ENCODE measurements at places on chromosomes 3 and 15.

- peak; percentile 83 for DNase-seq
Measured at GRCh38 chr15:90871139-90871715, 2.8 kb downstream of the FURIN start.

- no peak for DNase-seq
Measured at GRCh38 chr15:32933236-32933635, 215.4 kb downstream of the GREM1 start.

- DNase-seq, result no peak
Measured at GRCh38 chr15:43887901-43888300, 61.1 kb downstream of the WDR76 start.

- DNase-seq, result no peak
Measured at GRCh38 chr15:44735482-44736180, 697 bp upstream of the TRIM69 start.

DNA sequence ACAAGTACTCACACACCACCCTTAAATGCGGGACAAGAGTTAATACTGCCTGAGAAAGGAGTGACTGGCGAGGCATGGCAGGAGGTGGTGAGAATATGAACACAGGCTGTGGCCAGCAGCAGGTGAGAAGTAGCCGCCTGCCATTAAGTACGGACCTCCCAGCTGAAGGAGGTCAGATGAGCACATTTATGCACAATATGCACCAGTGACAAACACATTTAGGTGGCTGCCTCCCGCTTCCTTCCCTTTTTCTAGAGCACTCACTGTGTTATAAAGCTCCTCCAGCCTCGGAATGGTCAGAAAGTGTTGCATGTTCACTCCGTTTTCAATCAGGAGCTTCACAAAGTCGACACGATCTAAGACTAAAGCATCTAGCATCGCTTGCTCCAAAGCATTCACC is 52.4 kb downstream of the TRPM1 start:
- DNase-seq, result no peak

- DNase-seq, result no peak
Measured at GRCh38 chr3:11601446-11602238, 42.1 kb downstream of the VGLL4 start.

DNA sequence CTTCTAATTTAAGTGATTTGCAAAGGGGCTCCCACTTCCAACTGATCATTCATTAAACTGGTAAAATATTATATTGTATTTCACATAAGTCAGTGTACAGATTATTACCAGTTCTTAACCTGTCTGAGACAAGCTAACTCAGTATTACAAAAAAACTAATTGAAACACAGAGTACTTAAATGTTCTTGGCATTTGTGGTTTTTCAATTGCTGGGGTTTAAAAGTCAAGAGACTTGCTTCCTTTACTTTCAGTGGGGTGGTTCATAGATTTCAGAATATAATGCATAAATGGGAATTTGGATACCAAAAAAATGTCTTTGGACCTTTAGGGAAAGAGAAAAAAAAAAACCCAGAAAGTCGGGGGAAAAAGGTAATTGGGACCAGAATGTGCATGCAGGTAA is 85.0 kb downstream of the ATP10A start:
- DNase-seq, result no peak

GRCh38 chr3:148992027-148992634 is 791 bp downstream of the GYG1 start:
- DNase-seq, result no peak

DNA sequence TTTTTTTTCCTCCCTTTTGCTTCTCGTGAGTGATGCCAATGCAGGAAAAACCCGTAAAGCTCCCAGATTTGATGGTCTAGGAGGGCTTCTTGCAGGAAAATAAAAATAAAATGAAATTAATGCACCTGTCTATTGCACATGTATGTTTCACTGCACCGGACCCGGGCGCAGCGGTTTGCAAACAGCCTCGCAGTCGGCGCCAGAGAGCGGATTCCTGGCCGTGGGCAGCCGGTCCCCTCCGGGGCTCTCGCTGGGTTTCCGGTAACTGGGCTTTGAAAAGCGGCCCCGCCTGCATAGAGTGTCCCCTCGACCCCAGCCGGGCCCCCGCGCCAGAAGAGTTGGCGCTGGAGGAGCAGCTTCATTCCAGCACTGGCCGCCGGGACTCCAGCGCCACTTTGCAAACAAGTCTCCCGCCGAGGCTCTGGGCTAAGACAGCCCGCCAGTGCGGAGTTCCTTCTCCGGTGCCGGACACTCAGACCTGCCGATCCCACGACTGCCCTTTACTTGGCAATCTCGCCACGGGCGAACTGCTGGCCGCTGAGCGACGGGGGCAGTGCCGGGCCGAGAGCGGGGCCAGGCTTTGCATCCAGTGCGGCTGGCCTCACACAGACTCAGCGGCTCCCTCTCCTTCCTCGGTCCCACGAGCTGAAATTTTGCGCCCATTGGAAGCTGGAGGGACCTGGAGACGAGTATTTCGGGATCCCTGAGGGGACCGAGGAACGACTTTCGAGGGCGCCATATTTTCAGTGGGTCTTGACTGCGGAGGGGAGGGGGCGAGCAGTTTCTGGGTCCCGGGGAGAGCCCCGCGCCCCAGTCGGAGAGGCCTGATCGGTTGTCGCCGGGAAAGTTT is 225.9 kb upstream of the C2CD4B start:
- DNase-seq, result peak; percentile 92

DNA sequence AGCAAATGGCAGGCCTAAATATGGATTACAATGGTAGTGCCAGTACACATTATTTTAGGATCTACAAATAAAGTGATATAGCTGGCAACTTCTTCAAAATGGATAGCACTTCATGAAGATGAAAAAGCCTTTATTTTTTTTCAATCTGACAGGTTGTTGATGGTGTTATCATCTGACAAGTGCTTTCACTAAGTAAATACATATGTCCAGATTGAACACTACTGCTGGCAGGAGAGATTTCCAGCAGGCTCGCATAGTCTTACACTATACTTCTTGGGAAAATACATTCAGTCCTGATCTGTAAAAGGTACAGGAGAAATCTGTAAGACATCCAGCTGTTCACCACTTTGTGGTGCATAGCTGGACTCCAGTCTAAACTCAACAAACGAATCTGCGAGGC is 50.9 kb upstream of the ALCAM start:
- DNase-seq, result no peak

- no peak for DNase-seq
Measured at GRCh38 chr3:148883163-148883562, 18.1 kb downstream of the CPA3 start.

GRCh38 chr3:148289159-148289558 is 408.5 kb upstream of the AGTR1 start:
- DNase-seq, result no peak

DNA sequence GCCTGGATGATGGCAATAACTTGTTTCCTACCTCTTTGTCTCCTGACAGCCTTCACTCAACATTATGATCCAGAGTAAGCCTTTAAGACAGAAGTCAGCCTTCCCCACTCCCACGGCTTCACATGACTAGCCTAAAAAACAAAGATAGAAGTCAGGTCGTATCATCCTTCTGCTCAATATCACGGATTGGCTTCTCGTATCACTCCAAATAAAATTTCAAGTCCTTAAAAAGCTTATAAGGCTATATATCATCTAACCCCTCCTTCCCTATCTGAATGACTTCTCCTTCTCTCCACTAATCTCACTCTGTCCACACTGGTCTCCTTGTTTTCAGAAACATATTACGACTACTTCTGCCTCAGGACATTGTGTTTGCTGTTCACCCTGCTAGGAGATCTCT is 47.7 kb upstream of the AP4E1 start:
- no peak for DNase-seq

- DNase-seq, result no peak
Measured at GRCh38 chr3:152121270-152121636, 147.5 kb upstream of the MBNL1 start.

GRCh38 chr15:101648356-101648755 is 3.8 kb downstream of the TM2D3 start:
- no peak for DNase-seq

DNA sequence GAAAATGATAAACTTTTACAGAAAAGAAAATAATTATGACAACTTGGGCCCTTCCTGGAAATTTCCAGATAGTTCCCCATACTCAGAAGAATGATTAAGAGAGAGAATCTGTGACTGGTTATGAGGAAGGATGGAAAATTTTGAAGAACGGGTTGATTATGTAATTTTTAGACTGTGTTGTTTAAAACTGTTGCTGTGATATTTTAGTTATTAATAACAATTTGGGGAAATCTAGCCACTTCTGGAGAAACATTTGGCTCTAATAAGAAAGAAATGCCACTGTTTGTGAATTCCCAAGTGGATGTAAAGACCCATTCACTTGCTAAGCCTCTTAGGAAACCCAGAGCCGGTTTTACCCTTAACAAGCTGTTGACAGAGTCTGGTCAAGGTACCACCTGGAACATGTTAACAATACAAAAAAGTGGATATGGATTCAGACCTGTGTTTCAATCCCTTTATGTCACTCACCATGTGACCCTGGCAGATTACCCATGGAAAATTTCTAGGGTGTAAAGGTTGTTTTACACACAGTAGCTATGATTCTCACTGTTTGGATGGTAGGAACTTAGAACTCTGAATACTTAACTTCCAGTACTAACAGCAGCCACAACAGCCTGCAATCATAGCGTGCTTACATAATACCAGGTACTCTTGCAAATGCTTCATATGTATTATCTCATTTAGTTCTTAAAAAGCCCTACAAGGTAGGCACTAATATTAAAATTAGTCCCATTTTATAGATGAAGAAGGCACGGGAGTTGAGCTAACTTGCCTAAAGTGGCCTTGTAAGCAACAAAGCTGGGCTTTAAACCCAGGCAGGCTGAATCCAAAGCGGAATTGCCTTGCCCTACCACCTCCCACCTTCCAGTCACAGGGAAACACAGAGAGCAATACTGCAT is 32.0 kb downstream of the ZBTB38 start:
- DNase-seq, result no peak

GRCh38 chr3:150527464-150528255 is 18.6 kb downstream of the SERP1 start:
- no peak for DNase-seq

DNA sequence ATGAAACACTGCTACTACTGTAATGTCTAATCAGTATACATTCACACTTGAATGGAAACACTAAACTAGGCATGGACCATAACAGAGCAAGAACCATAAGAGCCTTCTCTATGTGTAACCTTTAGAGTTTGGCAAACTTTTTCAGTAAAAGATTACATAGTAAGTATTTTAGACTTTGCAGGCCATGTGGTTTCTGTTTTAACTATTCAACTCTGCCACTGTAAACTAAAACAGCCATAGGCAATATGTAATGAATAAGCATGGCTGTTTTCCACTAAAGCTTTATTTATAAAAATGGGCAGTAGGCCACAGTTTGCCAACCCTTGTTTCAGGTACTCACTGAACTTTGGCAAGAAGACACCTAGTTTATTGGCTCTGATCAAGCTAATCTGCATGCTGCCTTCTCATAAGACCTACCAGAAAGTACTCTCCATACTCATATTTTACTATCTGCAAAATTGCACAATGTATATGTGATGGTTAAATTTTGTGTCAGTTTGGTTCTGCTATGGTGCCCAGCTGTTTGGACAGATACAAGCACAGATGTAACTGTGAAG is 46.0 kb downstream of the UACA start:
- DNase-seq, result no peak

DNA sequence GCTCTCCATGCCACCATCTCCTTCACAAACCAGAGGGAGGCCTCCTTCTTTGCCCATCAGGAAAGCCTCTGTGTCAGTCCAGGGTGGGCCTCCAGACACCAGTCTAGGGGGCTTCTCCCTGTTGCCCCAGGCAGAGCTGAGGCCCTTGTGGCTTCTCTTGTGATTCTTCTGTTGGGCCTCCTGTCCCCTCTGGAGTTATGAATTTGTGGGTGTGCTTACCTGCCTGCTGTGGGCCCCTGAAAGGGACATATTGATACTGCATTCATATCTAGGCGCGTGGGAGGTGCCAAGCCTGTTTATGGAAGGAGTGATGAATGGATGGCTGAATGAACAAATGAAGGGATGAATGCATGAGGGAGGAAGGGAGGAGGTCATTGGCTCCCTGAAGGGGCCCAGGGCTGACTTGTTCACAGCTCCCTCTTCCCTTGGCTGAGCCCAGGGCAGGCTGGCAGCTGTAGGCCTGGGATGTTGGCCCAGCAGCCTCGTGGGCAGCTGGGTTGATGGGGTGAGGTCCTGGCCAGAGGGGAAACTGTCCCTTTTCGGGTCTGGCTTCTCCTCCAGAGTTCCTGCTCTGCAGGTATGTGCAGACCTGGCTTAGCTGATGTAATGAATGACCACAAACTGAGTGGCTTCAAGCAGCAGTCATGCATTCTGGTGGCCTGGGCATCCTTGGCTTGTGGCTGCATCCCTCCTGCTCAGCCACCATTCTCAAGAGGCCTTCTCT is 195.4 kb downstream of the GOLGA6L6 start:
- peak; percentile 98 for DNase-seq

DNA sequence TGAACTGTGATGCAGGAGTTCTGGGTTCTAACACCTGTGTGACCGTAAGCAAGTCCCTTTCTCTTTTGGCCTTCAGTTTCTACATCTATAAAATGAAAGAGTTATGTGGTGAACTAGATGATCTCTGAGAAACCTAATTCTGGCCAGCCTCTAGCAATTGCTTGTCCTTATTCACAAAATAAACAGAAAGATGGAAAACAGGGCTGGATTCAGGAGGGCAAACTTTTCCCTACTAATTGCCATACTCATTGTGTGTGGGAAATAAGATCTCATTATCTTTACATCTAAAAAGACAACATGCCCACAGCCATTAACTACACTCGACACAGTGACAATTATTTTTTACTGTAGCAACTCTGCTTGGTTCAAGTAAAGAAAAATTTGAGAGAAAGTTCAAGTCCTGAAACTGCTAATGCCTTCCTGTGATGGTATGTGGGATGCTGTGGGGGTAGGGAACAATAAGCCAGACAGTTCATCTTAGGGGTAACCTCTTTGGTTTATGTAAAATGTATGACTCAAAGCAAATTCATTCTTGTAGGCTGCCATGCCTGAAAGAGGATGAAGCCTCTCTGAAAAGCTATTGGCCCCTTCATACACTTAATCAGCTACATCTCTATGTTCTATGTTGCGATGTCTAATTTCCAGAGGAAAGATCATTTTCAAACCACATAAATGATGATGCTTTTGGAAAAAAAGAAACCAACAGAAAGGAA is 177.6 kb upstream of the BCL6 start:
- DNase-seq, result no peak

DNA sequence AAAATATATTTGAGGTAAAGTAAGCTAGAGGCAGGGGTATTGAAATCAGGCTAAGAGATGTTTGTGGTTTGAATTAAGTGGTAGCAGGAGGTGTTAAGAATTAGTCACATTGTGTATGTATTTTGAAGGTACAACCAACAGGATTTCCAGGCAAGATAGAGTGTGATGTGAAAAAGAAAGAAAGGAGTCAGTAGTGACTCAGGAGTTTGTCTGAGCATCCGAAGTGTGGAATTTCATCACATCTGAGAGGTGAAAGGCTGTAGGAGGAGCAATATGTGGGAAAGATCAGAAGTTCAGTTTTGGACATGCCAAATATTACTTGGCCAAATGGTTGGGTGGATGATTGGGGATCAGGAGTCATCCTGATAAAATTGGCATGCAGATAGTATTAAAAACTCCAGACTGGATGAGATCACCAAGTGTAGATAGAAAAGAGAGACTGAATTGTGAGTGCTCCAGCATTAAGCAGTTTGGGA is 32.1 kb upstream of the EBLN2 start:
- no peak for DNase-seq

Data from chondrocyte (in vitro differentiated cells).